ENCODE measurements at places on chromosomes 4 and X.
A peak's percentile ranks its signal among the peaks of the same experiment; 100 is the strongest.

GRCh38 chrX:40012039-40012867 lies 85.5 kb downstream of the BCOR start:
- DNase-seq = peak; percentile 45

DNA sequence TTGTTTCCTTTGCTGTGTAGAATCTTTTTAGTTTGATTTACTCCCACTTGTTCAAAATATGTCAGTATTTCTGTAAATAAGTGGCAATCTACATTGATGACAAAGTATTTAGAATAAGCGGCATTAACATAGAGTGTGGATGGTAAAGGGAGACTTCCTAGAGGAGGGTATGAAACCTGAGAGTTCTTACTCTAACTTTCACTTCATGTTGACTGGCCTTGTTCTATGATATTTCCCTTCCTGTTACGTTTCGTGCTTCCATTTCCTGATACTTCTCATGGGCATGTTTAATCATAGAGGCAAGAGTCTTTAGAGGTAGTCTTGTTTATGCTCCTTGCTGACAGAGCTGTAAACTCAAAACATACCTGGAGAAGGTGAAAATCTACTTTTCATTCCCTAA lies 408.9 kb downstream of the GLUD2 start:
- DNase-seq = no peak

GRCh38 chrX:12423346-12423745 lies 285.1 kb downstream of the FRMPD4 start:
- DNase-seq = no peak

GRCh38 chrX:151974336-151975227 lies at the start of gene GABRE:
Gene GABRE (minus strand): TSS chrX:151974676. CDS start chrX:151974625, 51 bp downstream.
- DNase-seq = peak; percentile 84

GRCh38 chrX:66045894-66046293 lies 6.0 kb upstream of the VSIG4 start:
- no peak for DNase-seq

GRCh38 chr4:60500810-60501209 lies 699.3 kb upstream of the ADGRL3 start:
- no peak for DNase-seq

GRCh38 chrX:10404436-10404835 lies 215.9 kb downstream of the MID1 start:
- no peak for DNase-seq

- DNase-seq = no peak
Observed at GRCh38 chrX:24767557-24767956, 73.8 kb downstream of the POLA1 start.

GRCh38 chr4:128979934-128980333 lies 113.4 kb downstream of the SCLT1 start:
- DNase-seq = no peak

GRCh38 chr4:184812199-184812542 lies 13.6 kb downstream of the ACSL1 start:
- DNase-seq = no peak

DNA sequence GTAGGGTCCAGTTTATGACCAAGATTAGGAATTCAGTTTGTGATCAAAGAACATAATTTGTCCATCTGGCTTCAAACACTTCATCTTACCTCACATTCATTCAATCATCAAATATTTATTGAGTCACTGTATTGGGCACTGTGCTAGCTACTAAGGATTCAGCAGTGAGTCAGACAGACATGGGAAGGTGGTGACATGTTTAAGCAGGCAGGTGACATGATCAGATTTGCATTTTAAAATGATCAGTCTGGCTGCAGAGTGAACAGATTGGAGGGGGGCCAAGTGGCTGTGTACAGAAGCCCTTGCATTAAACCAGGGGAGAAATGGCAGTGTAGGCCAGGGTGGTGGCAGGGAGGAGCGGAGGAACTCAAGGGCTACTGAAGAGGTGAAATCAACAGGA lies 25.1 kb upstream of the APLN start:
- DNase-seq = no peak

GRCh38 chr4:6235012-6235411 lies 34.6 kb upstream of the WFS1 start:
- no peak for DNase-seq

- DNase-seq = peak; percentile 15
Observed at GRCh38 chrX:151478058-151478457, 81.1 kb downstream of the VMA21 start.

DNA sequence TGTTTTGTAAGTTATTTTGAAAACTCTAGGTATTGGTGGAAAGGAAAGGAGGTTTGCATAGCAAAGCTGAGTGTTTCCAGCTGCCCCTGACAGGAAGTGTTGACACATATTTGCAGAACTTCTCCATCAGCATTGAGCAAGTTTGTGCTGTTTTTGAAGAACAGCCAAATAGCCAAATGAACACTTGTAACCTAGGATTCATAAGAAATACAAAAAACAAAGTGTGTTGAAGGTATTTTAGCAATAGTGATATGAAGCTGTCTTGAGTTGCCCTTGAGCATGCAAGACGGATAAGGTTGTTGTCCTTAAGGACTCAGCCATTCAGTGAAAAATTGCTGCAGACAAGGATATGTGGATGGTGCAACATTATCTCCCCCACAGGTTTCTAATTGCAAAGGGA lies 68.3 kb upstream of the PGM2 start:
- DNase-seq = no peak

- no peak for DNase-seq
Observed at GRCh38 chr4:1759170-1759817, 33.8 kb upstream of the FGFR3 start.

DNA sequence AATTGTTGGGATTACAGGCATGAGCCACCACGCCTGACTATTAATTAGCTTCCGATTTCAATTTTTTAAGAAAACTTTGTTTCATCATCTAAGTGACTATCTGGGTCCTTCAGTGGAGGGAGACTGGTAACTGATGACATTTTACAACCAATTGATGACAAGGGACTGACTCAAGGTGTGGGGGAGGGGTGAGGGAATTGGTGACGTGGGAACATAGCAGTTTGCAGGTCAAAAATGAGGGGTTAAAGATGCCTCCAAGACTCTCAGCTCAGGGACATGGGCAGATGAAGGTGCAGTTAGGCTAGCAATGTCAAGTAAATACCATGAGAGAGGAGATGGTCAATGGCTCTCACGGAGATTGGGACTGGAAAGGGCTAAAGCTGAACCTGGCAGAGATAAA lies 5.7 kb upstream of the FAM9C start:
- DNase-seq = no peak

- DNase-seq = no peak
Observed at GRCh38 chr4:80255329-80256095, 11.0 kb upstream of the FGF5 start.

GRCh38 chrX:40015693-40016092 lies 82.1 kb downstream of the BCOR start:
- no peak for DNase-seq

DNA sequence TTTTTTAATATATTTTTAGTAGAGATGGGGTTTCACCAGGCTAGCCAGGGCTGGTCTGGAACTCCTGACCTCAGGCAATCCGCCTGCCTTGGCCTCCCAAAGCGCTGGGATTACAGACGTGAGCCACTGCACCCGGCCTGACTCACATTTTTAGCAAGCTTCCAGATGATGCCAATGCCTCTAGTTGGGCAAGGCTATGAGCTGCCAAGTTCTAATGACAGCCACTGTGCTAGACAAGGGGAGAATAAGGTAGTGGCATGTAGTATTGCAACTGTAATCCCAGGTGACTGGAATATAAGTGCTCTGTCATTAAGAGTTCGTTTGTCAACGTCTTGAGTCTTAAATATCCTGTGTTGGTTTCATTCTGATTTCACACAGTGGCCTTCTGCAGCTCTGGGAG lies 96.7 kb downstream of the SLIT2 start:
- DNase-seq = no peak

DNA sequence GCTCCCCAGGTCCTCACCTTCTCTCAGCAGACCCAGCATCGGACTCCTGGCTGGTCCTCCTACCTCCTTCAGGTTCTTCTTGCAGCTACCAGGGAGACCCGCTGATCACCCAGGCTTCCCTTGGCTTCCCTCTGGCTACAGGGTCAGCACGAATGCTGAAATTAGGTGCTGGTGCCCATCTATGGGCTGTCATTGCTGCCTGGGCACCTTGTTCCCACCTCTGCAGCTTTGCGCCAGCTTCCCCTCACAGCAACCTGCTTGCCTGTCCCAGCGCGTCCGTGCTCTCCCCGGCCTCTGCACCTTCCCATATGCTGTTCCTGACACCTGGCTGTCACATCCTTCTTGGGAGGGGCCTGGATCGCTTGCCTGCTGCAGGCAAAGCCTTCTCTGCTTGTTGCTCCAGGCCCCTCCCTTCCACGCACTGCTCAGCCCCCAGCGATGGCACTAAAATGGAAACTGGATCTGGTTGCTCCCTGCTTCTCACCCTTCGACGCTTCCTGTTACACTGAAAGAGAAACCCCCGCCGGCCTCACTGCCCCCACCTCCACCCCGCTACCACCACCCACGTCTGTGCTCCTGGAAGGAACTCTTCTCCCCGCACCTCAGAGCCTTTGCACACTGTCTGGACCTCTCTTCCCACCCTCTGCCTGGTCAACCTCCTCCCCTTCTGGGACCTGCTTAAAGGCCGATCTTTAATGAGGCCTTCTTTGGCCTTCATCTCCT lies 22.2 kb downstream of the C4orf50 start:
- no peak for DNase-seq

DNA sequence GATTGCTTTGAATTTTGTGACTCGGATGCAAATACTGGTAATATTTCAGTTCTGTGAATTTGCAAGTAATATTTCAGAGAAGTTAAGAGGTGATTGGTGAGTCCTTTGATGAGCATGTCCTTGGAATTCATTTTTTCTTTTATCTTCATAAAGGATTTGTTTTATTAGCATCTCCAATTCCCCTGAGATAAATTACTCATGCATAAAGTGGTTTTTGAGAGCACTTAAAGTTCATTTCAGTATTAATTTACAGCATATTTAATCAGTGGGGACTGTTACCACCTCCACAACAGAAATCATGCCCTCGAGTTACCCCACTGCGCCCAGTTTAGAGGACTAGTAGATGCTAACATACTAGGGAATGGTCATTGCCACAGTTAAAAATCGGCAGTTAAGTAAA lies 65.0 kb downstream of the ZFX start:
- no peak for DNase-seq

DNA sequence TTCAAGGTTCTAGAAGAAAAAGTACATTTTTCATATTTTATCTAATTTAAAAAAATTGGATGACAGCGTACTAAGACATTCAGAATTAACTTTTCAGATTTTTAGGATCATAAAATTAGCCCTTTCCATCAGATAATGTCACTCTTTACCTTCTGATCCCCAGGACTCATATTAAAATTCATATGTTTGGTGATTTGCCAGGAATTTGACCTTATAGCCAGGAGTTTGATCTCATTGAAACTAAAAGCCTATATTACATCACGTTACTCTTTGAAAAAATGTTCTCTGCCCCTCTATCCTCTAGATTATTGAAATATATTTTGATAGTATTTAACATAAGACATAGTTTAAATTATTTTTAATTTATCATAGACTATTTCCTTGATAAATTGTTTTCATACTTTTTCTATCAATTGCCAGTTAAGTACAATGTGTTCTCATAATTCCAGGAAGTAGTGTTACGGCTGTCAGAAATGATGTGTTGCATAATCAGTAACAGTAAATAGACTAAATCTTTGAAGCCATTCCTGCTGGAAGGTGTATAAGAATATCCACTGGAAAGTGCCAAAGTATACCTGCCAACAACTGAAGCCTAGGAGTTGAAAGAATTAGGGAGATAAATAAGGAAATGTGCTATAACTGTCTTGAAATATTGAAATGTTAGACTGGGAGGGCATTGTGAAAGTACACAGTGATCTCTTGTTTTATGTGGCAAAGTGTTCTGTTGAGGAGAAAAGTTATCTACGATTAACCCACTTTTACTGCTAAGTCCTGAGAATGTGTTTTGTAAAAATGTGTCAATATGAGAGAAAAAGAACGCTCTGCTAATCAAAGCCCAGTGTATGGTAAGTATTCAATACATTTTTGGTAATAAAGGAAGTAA lies 32.9 kb upstream of the PDGFC start:
- DNase-seq = no peak

DNA sequence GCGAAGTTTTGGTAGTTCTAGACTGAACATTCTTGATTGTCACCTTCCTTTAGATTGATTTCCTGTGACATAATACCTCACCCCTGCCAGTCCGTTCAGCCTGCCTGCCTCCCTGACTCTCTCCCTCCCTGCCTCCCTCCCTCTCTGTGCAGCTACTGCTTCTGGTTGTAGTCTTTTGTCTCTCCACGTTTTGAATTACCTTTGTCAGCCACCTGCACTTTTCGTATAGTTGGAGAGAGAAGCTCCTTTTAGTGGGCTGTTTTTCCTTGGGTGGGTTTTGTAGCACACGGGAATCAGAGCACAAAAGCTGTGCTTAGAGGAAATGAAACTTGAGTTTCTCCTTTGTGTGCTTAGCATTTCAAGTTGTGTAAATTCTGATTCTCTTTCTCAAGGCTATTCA lies 32.6 kb upstream of the MSMO1 start:
- no peak for DNase-seq

DNA sequence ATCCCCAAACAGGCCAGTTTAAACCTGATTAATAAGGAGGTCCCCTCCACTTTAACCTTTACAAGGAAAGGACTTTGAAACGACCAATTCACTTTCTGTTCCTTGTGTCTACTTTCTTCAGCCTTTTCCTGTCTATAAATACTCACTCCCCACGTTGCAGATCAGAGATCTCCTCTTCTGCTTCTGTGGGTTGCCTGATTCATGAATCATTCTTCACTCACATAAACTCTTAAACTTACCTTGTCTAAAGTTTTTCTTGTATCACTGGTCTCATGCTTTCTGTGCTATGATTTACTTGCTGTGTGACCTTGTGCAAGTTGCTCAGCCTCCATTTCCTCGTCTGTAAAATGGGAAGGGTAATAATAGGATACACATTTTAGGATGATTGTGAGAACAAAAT lies 236.1 kb downstream of the QDPR start:
- DNase-seq = no peak

DNA sequence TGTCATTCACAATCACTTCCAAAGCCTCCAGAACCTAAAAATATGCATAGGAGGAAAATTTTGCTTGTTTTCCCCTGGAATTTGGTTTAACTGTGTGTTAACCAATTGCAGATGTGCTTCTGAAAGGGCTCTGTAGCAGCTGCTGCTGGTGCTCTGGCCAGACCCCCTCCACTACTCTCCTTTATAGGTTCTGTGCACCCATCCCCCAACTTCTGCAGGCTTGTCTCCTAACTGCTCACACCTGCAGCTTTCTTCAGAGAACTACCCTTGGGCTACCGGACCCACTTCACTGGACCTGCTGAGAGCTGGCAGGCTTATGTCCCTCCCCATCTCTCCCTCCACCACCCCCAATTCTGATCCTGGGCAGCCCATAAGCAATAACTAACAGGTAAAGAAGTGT lies 662.1 kb upstream of the DIPK2B start:
- no peak for DNase-seq

GRCh38 chr4:182556580-182556979 lies 313.4 kb downstream of the TENM3 start:
- no peak for DNase-seq

- DNase-seq = no peak
Observed at GRCh38 chr4:38111024-38111423, 150.8 kb downstream of the PTTG2 start.

GRCh38 chrX:154735695-154736393 lies 15.0 kb downstream of the GAB3 start:
- peak; percentile 66 for DNase-seq

Data from right hindlimb (tissue), 1 donor.